ENCODE measurements at places on chromosomes 4 and X.

DNA sequence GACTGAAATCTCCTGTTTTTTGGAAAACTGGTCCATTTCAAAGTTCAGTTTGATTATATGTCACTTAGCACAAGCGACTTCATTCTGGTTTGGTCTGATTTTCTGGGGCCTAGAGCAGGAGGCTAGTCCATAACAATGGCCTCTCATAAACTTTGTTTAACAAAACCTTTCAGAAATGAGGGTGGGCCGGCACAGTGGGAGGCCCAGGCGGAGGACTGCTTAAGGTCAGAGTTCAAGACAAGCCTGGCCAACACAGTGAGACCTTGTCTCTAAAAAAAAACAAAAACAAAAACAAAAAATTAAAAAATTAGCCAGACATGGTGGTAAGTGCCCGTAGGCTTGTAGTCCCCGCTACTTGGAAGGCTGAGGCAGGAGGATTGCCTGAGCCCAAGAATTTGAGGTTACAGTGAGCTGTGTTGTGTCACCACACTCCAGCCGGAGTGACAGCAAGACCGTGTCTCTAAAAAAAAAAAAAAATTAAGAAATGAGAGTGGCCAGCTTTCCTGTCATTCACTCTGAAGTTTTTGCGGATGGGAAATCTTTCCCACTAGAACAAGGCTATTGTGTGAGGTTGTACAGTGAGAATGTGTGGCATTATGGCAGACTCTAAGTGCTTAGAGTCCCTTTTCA, 1.2 kb upstream of the PLAC8 start:
- DNase-seq: peak; percentile 36
- H3K4me1 ChIP-seq: peaks cover 63% of the 10 kb centered on the region
- H3K36me3 ChIP-seq: no peaks in the 10 kb centered on the region
- H3K27me3 ChIP-seq: no peaks in the 10 kb centered on the region

GRCh38 chrX:115360220-115360781, 70.8 kb downstream of the LUZP4 start:
- no peak for DNase-seq
- H3K36me3 ChIP-seq: no peaks in the 10 kb centered on the region

DNA sequence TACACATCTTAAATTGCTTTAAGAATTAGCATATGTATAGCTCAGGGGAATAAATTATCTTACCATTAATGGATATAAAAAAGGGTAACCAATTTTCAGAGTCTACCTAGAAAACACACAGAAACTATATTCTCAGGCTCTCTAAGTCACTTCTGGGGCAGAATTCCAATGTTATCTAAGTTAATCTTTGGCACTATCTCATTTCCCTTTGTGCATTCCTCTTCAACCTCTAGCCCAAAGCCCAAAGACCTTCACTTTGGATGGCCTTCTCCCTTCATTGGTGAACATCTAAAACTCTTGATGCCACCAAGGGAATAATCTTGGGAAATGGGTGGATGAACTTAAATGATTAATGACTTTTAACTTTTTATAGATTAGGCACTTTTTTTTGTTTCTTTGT, 108.3 kb downstream of the APBB2 start:
- no peaks in the 10 kb centered on the region for H3K27me3 ChIP-seq
- no peaks in the 10 kb centered on the region for H3K4me1 ChIP-seq
- H3K27ac ChIP-seq: no peak overlapping the region

DNA sequence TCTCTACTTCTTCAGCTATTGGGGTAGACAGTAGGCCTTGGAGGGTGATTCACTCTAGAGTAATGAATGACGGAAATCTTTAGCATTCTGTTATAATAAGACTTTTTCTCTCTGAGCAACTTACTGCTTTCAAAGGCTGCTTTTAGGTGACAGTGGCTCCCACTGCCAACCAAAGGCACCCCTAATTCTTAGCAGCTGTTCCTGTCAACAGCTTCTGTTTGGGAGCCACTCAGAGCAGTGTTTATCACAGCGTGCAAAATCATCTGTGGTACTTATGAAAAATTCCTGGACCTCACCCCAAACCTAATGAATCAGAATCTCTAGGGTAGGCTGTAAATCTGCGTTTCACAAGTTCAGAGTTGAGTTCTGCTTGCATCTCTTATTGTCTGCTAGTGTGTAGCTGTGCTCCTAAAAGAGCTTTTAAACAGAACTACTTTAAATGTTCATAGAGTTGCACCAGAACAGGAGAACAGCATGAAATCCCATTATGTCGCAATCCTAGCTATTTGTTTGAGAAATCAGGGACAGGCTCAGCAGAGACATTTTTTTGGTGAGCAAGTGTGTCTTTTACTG, 52.8 kb upstream of the POU4F2 start:
- peak; percentile 71 for DNase-seq
- H3K27me3 ChIP-seq: no peaks in the 10 kb centered on the region
- no peak overlapping the region for H3K4me3 ChIP-seq
- H3K36me3 ChIP-seq: no peaks in the 10 kb centered on the region

GRCh38 chrX:31224381-31225012, 152.7 kb upstream of the FTHL17 start:
- no peak overlapping the region for H3K4me3 ChIP-seq
- DNase-seq: no peak
- peaks cover 9% of the 10 kb centered on the region for H3K4me1 ChIP-seq
- H3K27ac ChIP-seq: no peak overlapping the region
- H3K27me3 ChIP-seq: no peaks in the 10 kb centered on the region

Data from CD14-positive monocyte (primary cell).